ENCODE measurements at places on chromosomes 12 and 14. TPM values are rescaled to one million over a fixed set of nuclear protein-coding genes. Genes with fewer than 3 reads are reported as not detected.

TBC1D30 gene
- 0.09 TPM for total RNA-seq

COCH gene
- total RNA-seq: not detected

KRT75 gene
- total RNA-seq: not detected

MMP19 gene
- 20.8 TPM for total RNA-seq

PPP1R1A gene
- not detected for total RNA-seq

STYK1 gene
- total RNA-seq: 0.26 TPM

ADCK1 gene
- total RNA-seq: 4.9 TPM

Data from pericardium fibroblast (primary cell).